ENCODE measurements at places on chromosomes 2 and 18.

- no peak for DNase-seq
Measured at GRCh38 chr18:28972333-28972907, 795.5 kb upstream of the CDH2 start.

DNA sequence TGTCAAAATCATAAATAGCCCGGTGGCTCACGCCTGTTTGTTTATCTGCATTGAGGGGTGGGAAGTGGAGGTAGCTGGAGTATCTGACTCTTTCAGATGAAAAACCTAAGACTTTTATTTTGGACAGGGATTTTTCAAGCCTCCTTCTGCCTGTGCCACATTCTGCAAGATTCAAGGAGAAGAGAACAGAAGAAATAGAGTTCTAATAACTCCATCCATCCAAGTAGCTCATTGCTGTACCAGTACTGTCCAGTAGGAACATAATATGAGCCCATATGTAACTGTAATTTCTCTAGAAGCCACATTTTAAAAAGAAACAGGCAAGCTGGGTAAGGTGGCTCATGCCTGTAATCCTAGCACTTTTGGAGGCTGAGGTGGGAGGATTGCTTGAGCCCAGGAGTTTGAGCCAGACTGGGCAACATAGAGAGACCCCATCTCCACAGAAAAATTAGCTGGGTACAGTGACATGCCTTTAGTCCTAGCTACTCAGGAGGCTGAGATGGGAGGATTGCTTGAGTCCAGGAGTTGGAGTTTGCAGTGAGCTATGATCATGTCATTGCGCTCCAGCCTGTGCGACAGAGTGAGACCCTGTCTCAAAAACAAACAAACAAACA lies 35.4 kb upstream of the NT5DC4 start:
- DNase-seq = no peak

DNA sequence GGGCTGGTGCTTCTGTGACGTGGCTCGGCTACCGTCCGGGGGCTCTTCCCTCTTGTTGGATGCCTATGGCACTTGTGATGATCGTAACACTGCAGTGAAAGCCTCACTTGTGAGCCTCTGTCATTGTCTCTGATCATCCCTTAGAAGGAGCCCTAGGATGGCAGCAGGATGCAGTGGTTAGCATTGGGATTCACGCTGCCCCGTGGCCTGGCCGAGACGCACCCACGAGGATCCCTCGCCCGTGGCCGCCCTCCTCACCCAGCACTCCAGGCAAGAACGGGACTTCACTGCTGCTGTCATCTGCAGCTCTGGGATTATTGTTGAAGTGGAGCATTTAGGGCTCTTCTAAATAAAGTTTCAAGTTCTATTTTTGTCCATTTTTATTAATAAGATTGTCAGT lies 46.8 kb upstream of the CTDP1 start:
- DNase-seq = no peak

GRCh38 chr2:122528061-122528460 lies 772.6 kb downstream of the TSN start:
- DNase-seq = no peak

DNA sequence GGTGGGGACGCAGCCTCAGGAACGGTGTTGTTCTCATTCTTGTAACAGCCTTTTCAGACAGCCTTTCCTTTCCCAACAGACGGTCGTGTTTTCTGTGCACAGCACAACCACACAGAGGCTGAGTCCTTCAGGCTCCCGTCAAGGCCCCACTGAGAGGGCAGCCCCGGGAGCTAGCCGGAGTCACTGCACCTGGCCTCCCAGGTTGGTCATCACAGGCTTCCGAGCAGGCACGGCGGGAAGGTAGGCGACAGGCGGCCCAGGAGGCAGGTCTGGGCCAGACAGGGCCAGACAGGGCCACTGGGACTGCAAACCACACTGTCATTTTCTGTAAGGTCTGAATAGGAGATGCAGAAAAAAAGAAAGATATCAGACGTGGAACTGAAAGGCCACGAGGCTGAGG lies 570.8 kb downstream of the GALR1 start:
- no peak for DNase-seq

DNA sequence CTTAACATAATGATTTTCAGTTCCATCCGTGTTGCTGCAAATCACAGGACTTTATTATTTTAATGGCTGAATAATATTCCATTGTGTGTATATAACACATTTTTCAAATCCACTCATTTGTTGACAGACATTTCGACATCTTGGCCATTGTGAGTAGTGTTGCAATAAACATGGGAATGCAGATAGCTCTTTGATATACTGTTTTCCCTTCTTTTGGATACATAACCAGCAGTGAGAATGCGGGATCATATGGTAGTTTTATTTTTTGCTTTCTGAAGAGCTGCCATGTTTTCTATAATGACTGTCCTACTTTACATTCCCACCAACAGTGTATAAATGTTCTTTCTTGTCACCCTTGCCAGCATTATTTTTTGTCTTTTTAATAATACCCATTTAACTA lies 420.3 kb upstream of the CHAC2 start:
- DNase-seq = no peak
